Stimulated activated naive B cell treated with anti-CD40 and anti-IgM and Interleukin-4, amounts not matched to agents 10 μg/mL and 1 μg/mL and 100 μg/mL, for 72 hours (primary cell): ENCODE measurements at places on chromosomes 7 and 10.

DNA sequence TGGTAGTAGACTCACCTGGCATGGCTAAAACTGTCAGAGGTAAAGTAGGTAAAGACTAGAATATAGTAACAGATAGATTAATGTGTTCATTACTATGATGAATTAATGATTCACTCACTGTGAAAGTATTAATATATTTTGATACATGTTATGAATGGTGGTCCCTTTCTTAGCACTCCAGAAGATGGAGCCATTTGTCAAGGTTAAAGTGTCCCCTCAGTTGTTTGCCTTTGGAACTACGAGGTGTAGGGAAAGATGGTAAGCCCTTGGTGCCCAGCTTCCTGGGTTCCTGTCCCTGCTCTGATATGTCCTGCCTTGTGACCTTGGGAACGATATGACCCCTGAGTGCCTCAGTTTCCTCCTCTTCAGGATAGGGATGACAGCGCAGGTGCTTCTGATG, 49.4 kb downstream of the HTRA1 start:
- H3K27me3 ChIP-seq, result peaks cover 9% of the 10 kb centered on the region
- H3K4me1 ChIP-seq, result no peaks in the 10 kb centered on the region
- DNase-seq, result no peak
- H3K27ac ChIP-seq, result no peak overlapping the region

DNA sequence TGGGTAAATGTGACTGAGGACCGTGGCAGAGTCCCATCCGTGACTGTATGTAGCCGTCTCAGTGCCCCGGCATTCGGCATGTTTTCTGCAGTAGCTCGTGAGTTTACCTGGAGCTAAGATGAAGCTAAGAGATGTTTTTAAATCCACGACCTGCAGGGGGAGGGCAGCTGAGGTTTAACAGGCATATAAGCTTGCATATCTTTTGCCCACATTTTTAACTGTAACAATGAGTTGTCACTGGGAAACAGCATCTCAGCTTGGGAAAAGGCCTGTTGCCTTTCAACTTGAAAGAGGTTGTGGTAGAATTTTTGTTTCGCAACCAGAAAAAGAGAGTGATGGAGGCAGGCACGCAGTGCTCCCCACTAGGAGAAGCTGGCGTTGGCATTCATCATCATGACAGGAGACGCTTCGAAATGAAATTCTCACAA, 77.7 kb downstream of the CELF2 start:
- DNase-seq, result no peak
- H3K4me3 ChIP-seq, result no peak overlapping the region
- H3K27me3 ChIP-seq, result no peaks in the 10 kb centered on the region
- peaks cover 44% of the 10 kb centered on the region for H3K4me1 ChIP-seq
- no peaks in the 10 kb centered on the region for H3K36me3 ChIP-seq
- H3K27ac ChIP-seq, result no peak overlapping the region

DNA sequence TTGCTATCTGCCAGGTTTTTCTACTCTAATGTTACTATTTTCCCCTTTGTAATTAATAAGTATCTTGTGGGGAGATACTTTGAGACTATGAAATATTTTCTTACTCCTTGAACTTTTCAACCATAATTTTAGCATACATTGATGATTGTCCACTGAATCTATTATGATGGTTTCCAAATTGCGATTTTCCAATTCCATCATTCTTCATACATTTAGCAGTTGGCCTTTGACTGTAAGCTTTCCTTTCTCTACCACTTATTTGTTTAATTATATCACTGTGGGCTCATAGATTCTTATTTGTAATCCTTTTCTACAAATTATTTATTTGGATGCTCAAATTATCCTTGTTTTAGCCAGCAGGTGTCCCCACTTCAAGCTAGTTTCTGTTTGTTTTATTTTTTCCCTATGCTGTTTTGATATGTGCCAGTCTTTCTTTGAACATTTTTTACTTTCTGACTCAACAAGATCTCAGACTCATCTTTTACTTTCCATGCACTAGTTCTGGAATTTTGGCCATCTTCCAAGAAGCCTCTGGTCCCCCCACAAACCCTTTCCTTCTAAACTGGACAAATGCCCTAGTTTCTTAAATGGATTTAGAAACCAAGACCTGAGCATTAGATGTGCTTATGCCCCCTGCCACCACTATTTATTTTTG, 11.4 kb upstream of the MRPS16 start:
- no peaks in the 10 kb centered on the region for H3K27me3 ChIP-seq
- no peak overlapping the region for H3K27ac ChIP-seq
- H3K36me3 ChIP-seq, result peaks cover 4% of the 10 kb centered on the region
- H3K4me3 ChIP-seq, result no peak overlapping the region
- no peaks in the 10 kb centered on the region for H3K4me1 ChIP-seq

DNA sequence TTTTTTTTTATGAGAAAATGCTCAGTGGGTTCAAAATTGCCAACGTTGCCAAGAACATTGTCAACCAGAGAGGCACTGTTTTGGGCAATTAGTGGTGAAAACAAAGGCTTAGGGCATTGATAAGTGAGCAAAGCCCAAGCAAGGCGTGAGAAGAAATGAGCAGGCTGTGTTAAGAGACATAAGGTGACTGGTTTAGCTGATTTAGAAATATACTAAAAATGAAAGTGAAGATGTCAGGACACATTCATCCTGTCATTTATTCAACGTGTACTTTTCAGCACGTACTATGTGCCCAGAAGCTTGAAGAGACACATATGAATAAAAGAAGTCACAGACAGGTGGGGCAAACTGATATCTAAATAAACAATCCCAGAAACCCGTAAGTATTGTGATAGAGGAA, 31.8 kb downstream of the AOAH start:
- no peaks in the 10 kb centered on the region for H3K27me3 ChIP-seq
- no peak overlapping the region for H3K4me3 ChIP-seq
- DNase-seq, result no peak
- H3K4me1 ChIP-seq, result peaks cover 12% of the 10 kb centered on the region
- H3K36me3 ChIP-seq, result no peaks in the 10 kb centered on the region

GRCh38 chr10:31739711-31740110, 188.9 kb downstream of the ARHGAP12 start:
- DNase-seq, result no peak
- no peak overlapping the region for H3K27ac ChIP-seq
- no peaks in the 10 kb centered on the region for H3K4me1 ChIP-seq

DNA sequence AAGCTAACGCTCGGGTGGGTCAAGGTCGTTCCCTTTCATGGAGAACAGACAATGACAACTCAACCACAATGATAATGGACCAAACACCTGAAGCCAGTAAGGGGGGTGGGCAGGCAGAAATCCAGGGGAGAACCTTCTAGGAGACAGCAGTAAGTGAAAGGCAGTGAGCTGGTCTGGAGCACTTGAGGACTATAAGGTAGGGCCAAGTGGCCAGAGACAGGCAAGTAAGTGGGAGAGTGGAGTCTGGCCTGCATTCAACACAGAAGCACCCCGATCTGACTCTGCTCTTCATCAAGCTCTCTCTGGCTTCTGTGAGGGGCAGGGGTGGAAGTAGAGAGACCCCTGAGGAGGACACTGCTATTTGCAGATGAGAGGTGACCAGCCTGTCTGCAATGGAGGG, 7.7 kb upstream of the IKZF1 start:
- no peak for DNase-seq
- peak overlapping the region; percentile 11 for H3K27ac ChIP-seq
- H3K27me3 ChIP-seq, result no peaks in the 10 kb centered on the region
- H3K4me1 ChIP-seq, result peaks cover 66% of the 10 kb centered on the region
- no peak overlapping the region for H3K4me3 ChIP-seq

- H3K4me3 ChIP-seq, result peak within 1 kb of the TSS; percentile 100
- peaks cover 26% of the 10 kb centered on the region for H3K4me1 ChIP-seq
Observed at GRCh38 chr7:2631946-2632732, at the start of gene TTYH3. TSS of gene TTYH3 (plus strand) at chr7:2631986. CDS start at chr7:2632156, 170 bp downstream.

DNA sequence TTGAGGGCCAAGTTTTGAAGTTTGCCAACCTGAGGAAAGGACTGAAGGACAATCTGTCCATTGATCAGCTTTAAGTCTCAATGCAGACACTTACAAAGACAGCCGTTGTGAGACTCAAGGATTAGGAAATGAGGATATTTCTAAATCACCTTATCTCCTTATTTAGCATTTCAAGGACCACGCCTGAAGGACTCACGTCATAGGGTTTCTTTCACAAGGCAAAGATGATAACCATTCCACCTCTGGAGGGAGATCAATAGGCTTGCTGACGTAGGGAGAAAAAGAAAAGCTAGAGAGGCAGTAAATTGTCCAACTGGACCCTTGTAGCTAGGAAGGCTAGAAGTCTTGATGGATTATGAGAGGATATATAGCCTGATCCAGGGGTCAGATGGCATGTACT, 3.3 kb upstream of the ASB4 start:
- peaks cover 8% of the 10 kb centered on the region for H3K4me1 ChIP-seq
- no peaks in the 10 kb centered on the region for H3K36me3 ChIP-seq
- DNase-seq, result no peak
- no peak overlapping the region for H3K27ac ChIP-seq
- H3K4me3 ChIP-seq, result no peak overlapping the region

DNA sequence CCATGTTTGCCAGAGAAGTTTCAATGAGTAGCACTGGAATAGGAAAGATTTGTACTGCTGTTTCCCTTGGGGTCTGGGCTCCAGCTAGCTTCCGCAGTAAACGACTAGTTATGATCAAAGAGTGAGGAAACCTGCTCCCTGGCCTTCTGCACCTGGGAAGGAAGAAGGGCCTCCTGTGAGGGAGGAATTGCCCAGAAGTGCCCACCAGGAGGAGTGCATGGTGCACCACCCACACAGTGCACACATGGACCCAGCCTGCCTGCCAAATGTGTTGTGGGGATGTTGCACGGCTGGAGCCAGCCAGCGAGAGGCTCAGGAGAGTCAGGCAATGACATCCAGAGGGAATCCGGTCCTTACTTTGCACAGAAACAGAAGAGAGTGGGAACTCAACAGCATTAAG, 27.0 kb upstream of the FAM107B start:
- H3K27ac ChIP-seq, result no peak overlapping the region
- H3K4me3 ChIP-seq, result no peak overlapping the region
- no peak for DNase-seq
- H3K27me3 ChIP-seq, result no peaks in the 10 kb centered on the region
- H3K4me1 ChIP-seq, result peaks cover 22% of the 10 kb centered on the region

- peaks cover 25% of the 10 kb centered on the region for H3K27me3 ChIP-seq
- H3K4me3 ChIP-seq, result no peak overlapping the region
- no peak for DNase-seq
- H3K36me3 ChIP-seq, result no peaks in the 10 kb centered on the region
Observed at GRCh38 chr10:93186653-93187052, 113.0 kb downstream of the CYP26A1 start.

DNA sequence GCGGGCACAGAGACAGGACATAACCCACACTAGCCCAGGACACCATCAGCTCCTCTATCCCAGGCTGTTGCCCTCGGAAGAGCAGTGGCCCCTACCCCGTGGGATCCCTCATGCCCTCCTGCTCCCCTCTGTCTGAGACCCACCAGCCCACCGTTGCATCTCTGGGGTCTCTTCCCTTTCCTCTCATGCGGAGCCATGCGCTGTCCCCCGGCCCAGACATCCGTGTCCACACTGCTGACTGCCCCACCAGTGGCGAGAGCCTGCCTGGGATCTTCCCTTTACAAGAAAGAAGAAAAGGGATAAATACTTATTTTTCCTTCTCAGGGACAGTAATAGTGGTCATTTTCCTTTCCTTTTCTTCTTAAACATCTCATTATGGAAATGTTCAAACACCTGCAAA, 115.4 kb downstream of the WDR37 start:
- H3K4me1 ChIP-seq, result no peaks in the 10 kb centered on the region
- DNase-seq, result no peak
- H3K27ac ChIP-seq, result no peak overlapping the region

GRCh38 chr10:131849591-131850382, 51.0 kb upstream of the PPP2R2D start:
- no peak overlapping the region for H3K4me3 ChIP-seq
- no peak for DNase-seq
- H3K27ac ChIP-seq, result no peak overlapping the region
- peaks cover 2% of the 10 kb centered on the region for H3K27me3 ChIP-seq
- no peaks in the 10 kb centered on the region for H3K36me3 ChIP-seq
- H3K4me1 ChIP-seq, result no peaks in the 10 kb centered on the region

- no peak overlapping the region for H3K27ac ChIP-seq
- H3K4me3 ChIP-seq, result no peak overlapping the region
- H3K4me1 ChIP-seq, result peaks cover 30% of the 10 kb centered on the region
- H3K27me3 ChIP-seq, result no peaks in the 10 kb centered on the region
- DNase-seq, result no peak
- peaks cover 35% of the 10 kb centered on the region for H3K36me3 ChIP-seq
Observed at GRCh38 chr7:128042012-128042411, 10.8 kb upstream of the LRRC4 start.

DNA sequence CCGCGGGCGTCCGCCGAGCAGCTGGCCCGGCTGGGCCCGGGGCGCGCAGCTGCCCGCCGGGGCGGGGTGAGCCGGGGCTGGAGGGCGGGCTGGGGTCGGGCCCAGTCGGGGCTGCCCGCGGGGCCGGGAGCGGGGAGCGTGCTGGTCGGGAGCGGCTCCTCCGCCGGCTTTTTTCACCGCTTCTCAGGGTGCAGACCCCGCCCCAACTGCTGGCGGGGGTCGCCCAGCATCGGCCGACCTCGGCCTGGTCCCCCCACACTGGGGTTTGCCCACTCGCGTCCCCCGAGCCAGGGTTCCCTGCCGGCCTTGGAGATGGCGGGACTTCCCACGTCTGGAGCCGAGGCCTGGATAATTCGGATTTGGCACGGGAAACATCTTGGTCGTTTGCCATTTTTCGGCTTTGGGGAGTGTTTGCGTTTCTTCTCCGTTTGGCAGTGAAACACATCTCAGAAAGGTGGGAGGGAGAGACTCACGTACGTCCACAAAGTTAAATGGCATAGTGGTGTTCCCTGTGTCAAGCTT, 432 bp downstream of the TMEM248 start:
- peak overlapping the region; percentile 97 for H3K4me3 ChIP-seq
- H3K36me3 ChIP-seq, result peaks cover 12% of the 10 kb centered on the region
- H3K27ac ChIP-seq, result peak overlapping the region; percentile 96

- H3K4me3 ChIP-seq, result no peak overlapping the region
- H3K4me1 ChIP-seq, result no peaks in the 10 kb centered on the region
- H3K27ac ChIP-seq, result no peak overlapping the region
- DNase-seq, result no peak
- no peaks in the 10 kb centered on the region for H3K36me3 ChIP-seq
Observed at GRCh38 chr10:33805831-33806230, 471.4 kb upstream of the NRP1 start.

DNA sequence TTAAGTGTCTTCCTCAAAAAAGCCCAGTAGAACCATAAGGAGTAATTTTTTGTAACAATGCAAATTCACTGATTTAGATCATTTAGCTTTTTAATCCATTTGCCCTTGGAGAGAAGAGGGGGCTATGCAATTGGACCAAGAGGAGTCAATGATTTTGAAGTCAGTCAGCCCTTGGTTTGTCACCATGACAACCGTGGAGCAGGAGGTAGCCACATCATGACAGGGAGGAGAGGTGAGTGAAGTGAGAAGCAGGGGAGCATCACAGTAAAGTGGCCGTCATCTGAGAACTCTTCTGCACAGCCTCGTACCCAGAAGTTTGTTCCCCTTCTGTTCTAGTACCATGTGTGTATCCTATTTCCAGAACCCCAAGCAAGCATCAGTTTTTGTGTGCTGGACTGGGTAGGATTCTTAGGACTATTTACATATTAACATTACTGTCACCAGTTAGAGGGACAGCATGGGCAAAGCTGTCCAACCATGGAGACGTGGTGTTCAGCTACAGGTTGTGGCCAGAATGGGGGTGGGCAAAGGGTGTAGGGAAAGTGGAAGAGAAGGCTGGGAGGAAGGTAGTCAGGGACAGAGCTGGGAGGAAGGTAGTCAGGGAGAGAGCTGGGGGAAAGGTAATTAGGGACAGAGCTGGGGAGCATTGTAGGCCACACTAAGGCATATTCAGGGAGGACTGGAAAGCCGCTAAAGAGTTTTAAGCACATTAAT, 13.1 kb downstream of the UBE3C start:
- no peak for DNase-seq
- H3K36me3 ChIP-seq, result peaks cover 30% of the 10 kb centered on the region
- no peak overlapping the region for H3K27ac ChIP-seq
- H3K4me1 ChIP-seq, result peaks cover 66% of the 10 kb centered on the region
- no peaks in the 10 kb centered on the region for H3K27me3 ChIP-seq
